ENCODE measurements at places on chromosomes 6 and 20.

DNA sequence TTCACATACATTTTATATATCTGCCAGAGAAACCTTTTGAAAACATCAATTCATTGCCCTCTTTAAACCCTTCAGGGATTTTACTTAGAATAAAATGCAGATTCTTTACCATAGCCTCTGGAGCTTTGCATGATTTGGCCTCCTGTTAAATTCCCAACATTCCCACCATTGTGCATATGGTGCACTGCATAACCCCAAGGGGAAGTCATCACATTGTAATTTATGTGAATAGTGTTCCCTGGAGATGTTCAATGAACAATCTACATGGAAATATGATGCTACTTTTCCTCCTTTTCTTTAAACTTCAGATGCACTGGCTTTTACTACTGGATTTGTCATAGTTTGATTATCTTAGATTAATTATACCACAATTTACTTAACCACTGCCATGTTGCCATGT is 94.7 kb downstream of the PHF3 start:
- no peak for DNase-seq

- no peak for DNase-seq
These were observed 18.1 kb downstream of the SLC17A9 start for GRCh38 chr20:62970307-62971210.

GRCh38 chr20:24917056-24917455 is 32.0 kb upstream of the CST7 start:
- DNase-seq, result no peak

- no peak for DNase-seq
These were observed 8.3 kb upstream of the HM13 start for GRCh38 chr20:31505903-31506302.

DNA sequence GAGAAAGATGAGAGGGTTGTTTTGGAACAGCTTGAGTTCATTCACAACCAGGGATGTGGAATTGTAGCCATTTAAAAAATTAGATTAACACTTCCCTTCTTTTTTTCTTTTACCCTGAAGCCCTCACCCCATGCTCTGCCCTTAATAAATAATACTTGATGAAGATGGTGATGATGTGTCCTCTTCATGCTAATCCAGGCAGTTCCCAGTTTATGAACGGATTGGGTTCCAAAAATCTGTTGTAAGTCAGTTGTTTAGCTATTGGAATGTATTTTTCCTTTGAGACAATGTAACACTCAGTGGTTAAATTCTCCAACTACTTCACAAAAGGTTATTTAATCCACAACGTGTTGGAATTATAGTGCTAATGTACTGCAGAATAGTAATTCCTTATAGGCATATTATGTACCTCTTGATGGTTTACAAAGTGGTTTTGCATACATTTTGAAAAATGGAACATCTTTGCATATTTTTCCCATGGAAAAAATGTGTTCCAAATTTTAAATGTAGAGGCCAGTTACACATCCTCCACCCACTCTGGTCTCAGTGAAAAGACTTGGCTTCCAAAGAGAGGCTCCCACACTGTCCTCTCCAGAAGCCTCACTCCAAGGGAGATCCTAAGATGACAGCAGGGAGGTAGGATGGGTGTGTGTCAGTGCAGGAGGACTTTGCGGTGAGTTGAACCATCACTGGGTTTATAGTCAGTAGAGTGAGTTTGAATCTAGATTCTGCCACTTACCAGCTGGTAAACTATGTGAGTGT is 45.8 kb upstream of the CEP162 start:
- no peak for DNase-seq

- no peak for DNase-seq
These were observed 359.0 kb downstream of the BCKDHB start for GRCh38 chr6:80465513-80465912.

DNA sequence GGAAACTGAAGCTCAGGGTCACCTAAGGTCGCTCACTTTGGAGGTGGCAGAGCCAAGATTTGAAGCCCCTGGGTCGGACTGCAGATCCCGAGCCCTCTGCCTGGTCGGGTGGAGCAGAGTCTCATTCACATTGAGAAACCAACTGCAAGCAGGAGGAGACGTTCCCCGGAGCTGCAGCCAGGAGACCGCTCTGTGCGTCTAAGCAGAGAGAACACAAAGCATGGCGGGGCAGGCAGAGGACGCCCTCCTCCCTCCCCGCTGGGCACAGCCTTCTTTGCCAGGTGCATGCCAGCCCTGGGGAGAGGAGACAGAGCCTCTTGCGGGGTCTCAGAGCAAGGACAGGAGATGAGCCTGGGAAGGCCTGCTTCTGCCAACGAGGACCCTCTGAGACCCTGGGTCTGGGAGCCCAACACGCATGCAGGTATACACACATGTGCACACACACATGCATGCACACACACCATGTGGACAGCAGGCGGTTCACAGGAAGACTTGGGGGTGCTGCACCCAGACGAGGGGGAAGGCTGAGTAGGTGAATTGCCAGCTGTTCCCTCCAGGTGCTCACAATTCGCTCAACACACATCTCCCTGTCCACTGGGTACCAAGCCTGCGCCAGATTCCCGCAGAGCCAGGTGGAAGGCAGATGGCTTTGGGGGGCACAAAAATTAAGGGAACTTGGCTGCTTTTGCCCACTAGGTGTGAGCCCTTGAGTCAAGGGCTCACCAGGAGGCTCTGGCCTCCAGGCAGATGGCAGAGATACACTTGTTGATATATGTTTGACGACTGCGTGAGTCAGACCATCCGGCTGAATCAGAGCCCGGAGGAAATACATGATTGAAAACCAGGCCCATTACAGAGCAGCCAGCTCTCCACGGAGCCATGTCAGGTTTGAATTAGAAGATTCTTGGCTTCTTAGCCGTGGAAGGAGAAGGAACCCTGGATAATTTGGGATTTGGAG is 5.5 kb upstream of the NTSR1 start:
- no peak for DNase-seq

All from stimulated activated CD4-positive, alpha-beta T cell treated with anti-CD3 and anti-CD28 coated beads, Interleukin-1b, Interleukin-23, amount 100 ng/mL, for 24 hours (primary cell).